NCI-H2029 treated with DMSO at 0.1 percent for 48 hours (cell line): ENCODE measurements at places on chromosomes 1 and 21.
A peak's percentile ranks its signal among the peaks of the same experiment; 100 is the strongest.

DNA sequence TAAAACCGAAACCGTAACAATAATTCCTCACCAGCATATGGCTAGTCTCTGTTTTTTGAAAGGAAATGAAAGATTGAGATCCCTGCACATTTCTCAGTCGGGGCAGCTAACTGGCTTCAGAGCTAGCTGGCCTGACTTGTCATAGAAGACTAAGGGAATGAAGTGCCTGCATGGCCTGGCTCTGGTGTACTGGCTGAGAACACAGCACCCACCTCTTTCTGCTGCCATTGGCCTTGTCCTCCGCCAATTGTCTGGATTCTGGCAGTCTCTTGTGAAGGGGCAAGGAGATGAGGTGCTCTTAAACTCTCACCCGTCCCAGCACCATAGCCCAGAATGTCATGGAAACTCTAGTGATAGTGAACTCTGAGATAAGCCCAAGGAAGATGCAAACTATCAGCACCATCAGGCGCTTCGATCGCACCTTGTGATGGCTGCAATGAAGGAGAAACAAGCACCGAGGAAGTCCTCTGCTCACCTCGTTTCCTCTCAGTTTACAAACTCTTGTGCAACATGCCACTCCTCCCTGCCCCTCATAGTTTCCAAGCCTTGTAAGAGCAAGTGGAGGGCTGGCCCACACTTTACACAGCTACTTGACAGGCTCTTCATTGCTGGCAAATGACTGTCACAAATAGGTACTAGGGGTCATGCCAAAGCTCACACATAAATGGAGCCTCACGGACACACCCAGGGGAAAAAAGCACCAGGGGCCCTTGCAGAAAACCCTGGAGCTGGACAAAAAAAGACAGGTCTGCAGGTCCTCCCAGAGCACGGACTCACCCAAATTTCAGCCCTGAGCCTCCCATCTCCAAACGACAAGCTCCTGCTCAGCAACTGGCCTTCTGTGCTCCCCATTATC is 16.4 kb downstream of the INPP5B start:
- peak; percentile 99 for DNase-seq

DNA sequence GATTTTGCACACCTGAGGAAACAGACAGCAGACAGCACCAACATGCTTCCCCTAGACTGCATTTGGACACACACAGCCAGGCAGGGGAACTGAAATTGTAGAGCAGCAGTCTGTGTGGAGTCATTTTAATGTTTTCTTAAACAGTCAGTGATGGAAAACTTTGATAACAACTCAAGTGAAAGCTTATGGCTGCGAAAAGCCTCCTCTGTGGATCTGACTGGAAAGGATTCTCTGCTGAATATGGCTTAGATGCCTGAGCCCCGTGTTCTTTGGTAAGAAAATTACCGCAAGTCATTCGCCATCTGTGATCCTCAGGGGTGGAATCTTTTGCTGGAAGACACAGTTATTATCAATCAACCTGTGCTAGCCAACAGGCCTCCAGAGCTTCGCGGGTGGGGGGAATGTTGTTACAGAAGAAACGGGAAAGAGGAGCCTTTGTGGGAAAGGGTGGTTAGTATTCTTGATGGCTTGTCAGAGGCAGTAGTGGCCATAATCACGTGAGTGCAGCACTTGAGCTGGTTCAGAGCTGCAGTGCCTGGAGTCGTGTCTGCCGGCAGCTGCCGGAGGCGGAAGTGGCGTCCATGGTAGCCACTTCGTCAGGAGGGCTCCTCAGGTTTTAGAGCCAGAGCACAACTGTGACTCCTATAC is 204.7 kb downstream of the ST6GALNAC3 start:
- DNase-seq, result no peak

DNA sequence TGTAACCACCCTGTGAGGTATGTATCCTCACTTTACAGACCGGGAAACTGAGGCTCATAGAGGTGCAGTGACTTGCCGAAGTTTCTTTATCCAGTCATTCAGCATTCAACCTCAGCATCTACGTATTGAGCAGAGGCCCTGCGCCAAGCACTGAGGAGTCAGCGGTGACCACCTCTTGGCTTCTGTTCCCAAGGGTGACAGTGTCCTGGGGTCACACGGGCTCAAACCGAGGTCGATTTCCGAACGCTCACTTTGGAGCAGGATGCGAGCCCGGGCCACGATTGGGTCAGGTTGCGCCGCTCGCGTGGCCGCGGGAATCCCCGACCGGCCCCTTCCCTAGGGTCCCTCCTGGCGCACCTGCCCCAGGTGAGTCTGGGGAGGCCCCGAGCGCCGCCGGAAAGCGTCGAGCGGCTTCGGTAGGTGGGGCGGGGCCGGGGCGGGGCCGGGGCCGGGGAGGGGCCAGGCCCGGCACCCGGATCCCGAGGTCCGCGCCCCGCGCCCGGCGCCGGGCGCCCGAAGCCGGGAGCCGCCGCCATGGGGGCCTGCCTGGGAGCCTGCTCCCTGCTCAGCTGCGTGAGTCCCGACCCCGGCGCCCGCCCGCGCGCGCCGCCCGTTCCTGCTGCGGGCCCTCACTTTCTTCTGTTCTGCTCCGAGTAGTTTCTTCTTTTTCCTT is at the start of gene SERINC2:
SERINC2 (plus strand) TSS at position 482 of the 673 bp plus-strand sequence; CDS start at position 535, 53 bp downstream.
- DNase-seq, result no peak

DNA sequence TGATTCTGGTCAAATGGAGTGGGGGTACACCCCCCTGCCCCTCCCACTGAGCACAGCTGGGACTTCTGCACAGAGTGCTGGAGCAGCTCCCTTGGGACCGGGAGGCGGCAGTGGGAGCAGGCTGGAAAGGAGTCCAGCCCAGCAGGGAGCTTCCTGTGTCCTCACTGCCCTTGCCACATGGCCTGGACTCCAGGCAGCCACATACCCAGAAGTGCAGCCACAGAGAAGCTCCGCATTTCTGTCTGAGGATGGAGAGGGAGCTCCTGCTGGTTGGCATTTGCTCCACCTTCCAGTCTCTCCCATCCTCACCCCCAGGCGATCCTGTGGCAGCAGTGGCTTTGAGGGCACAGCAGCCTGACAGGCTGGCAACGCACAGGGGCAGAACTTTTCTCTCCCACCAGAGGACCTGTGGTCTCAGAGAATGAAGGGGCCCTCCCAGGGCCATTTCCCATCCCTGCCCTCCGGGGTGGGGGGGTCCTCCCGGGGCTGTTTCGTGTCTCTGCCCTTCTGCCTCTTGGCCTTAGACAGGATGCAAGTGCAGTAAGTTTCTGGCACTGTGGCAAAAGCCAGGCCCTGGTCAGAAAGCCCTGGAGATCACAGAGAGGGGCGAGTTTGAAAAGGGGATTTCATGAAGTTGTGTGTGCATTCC is 103.6 kb upstream of the COL6A1 start:
- no peak for DNase-seq

- DNase-seq, result no peak
These were observed 273.1 kb upstream of the LYPLAL1 start for GRCh38 chr1:218900615-218901014.

DNA sequence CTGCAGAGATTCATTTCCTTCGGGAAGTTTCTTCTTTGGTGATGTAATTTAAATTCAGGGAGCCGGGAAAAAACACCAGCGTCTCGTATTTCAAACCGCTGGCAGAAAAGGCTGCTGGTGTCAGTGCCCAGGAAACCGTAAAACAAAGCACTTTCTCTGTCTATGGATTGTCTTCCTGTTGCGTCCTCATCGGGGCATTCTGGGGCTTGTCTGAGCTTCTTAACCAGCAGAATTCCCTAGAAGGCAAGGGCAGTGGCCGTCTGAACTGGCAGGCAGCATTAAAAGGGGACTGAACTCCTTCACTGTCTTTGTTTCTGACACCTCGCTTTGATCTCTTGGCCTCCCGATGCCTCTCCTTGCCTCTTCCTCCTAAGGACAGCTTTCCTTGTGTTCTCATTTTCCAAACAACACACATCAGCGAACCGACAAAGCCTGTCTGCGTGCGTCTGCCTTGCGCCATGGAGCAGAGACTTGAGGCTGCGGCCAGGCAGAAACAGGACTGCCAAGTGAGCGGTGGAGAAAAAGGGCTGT is 391.6 kb upstream of the VAMP3 start:
- DNase-seq, result peak; percentile 87

- no peak for DNase-seq
These were observed 17.6 kb upstream of the NID1 start for GRCh38 chr1:236082526-236082925.

- no peak for DNase-seq
These were observed 356.6 kb upstream of the USP24 start for GRCh38 chr1:55571767-55572166.

DNA sequence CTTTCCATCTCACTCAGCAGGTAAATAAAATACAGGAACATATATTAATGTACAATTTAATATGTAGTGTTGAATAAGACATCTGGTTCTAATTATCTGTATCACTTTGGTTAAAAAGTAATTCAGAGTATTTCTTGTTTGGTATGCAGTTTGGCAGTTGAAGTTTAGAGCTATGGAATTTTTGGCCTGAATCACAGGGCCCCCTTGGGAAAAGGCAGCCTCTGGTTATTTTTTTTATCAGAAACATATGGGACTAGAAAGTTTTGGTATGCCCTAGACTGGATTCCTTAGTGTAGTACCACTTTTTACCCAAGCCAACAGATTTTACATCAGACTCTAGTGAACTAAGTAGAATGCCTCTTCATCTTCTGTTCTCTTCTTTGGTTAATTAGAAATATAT is 26.4 kb downstream of the CNST start:
- DNase-seq, result no peak

DNA sequence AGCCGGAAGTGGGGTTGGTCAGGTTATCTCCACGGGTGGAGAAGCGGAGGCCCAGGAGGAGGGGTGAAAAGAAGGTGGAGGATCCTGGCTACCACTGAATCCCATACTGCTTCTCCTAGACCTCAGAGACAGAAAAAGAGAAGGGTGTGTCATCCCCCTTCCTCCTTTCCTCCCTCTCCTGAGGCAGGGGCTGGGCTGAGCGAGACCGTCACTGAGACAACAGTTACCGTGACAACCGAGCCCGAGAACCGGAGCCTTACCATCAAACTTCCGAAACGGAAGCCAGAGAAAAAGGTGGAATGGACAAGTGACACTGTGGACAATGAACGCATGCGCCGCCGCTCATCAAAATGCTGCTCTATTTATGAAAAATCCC is 42.1 kb upstream of the NBPF3 start:
- no peak for DNase-seq

- no peak for DNase-seq
These were observed 78.3 kb downstream of the ATP1B1 start for GRCh38 chr1:169184812-169185211.

GRCh38 chr1:210792250-210793102 is 341.5 kb downstream of the KCNH1 start:
- DNase-seq, result no peak

GRCh38 chr1:93369734-93370133 is 24.0 kb downstream of the DR1 start:
- DNase-seq, result no peak

DNA sequence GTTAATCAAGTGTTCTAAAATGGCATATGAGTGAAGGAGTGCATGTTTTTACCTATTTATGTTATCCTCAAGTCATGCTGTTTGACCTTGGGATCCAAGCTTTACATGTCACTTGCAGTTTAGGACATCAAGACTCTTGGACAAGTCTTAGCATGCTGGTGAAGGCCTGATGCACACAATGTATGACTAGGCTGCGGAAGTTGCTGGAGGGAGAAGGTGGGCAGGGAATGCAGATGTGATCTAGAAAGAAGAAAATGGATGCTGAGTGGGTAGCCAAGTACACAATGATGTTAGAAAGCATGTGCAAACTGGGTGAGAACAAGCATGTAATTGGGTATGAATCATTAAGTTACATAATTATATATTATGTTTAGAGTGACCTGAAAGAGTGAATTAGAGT is 301.8 kb downstream of the BRINP2 start:
- DNase-seq, result no peak

DNA sequence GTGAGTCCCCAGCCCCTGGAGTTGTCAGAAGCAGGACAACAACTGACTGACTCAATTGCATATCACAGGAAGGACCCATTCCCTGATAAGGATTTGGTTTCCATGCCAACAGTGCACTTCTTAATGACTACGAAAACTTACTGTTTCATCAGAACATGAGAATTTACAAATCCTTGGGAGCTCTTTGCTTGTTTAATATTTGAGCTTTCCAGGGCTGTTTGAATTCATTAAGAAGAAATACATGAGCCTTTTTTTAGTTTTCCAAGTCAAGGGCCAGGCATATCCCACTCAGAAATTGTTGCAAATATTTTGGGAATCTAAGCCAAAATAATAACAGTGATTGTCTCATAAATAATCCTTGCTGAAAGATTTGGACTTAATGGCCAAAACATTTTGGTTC is 27.2 kb upstream of the COL24A1 start:
- DNase-seq, result no peak

DNA sequence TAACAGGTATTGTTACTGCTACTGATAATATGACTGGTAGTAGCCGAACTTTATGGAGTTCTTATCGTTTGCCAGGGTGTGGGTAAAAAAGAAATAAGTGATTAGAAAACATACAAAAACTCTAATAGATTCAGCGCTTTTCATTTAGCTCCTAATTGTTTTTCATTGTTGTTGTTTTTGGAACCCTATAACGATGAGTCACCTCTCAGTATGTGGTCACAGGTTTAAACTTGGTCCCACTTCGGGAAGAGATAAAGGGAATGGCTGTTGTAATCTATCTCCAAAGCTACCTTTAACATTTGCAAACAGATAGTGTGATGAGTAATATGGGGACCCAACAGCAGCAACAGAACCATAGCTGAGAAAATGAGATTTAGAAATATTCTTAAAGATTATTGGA is 62.7 kb upstream of the BCL10 start:
- DNase-seq, result no peak

DNA sequence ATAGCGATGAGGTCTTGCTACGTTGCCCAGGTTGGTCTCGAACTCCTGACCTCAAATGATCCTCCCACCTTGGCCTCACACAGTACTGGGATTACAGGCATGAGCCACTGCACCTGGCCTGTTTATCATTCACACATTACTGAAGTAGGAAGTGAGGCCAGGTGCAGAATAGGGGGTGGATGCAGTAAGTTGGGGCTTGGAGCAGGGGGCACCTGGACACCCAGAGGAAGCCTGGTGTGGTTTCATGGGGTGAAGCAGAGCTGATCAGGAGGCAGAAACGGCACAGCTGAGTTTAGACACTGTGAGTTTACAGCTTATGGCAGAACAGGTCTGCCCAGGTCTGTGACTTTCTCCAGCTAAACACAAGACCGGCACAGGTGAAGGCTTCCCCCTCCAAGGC is 4.9 kb downstream of the CDA start:
- DNase-seq, result no peak

DNA sequence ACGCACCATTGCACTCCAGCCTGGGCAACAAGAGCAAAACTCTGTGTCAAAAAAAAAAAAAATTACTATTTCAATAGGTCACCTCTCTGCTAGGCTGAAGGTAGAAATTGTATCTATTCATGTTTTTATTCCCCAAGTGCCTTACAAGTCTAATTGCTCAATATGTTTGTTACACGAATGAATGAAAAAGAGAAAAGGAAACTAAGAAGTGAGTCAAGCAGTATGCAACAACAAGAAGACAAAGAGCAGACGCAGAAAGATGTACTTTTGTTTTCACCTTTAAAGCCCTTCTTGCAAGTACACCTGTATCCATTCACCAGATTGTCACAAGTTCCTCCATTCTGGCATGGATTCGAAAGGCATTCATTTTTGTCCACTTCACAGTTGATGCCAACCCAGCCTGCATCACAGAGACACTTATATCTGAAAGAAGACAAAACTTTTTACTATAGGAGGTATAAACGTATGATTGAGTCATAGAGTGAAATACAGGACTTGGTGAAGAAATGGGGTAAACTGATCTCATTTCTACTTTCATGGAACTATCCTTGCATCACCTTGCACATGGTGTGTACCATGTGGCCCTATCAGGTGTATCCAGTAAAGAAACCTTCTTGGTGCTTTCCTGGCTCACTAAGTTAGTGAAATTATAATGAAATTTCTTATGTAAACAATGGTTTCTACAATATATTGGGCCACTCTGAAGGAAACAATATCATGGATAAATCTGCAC is 57.1 kb upstream of the ADAM30 start:
- DNase-seq, result no peak

GRCh38 chr1:234111458-234112142 is 207.1 kb downstream of the SLC35F3 start:
- no peak for DNase-seq
